Left ventricle myocardium superior (tissue), 1 donor: ENCODE measurements at places on chromosomes 3 and 15.

DNA sequence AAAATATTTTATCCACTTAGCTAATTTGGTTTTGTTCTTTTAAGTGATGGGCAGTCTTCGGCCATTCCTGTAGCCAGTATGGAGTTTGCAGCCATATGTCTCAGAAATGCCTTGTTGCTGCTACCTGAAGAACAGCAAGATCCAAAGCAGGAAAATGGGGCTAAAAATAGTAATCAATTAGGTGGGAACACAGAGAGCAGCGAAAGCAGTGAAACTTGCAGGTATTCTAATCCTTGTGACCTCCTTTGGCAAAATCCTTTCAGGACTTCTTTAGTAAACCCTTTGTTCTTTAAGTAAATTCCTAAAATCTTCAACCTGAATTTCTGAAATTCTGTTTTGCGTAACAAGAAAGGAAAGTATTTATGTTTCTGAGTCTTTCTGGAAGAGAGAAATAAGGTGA lies 49.8 kb downstream of the CNOT10 start:
- DNase-seq: no peak

DNA sequence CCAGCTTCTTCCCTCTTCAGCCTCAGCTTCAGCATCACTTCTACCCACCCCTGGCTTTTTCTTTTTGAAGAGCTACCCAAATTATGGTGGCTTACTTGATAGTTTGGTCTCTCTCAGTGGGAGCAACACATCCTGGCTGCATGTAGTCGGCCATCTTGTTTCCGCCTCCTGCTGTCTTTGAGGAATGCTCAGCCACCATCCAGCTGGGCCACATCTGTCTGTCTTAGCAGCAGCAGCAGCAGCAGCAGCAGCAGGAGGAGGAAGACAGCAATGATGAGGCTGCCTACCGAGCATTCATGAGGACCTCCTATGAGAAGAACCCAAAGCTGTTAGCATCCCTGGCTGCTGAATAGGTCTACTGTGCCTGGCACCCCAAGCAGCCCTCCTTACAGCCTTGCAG lies 19.7 kb downstream of the IL16 start:
- peak; percentile 43 for DNase-seq

DNA sequence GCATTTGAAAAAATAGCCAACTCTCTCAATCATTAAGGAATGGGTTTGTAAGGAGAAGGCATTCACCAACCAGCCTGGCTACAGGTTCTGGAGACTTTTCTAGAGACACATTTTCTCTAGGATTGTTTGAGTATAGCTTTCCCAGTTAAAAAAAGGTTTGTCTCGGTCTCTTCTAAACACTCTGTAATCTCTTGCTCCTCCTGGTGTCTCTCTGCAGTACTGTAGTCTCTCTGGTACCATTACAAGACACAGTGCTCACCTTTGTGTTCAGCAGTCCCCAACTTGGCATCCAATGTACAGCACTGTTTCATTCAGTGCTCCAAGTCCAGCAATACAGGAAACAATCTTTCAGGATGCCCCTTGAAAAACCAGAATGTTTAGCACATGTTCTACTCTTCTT lies 534.4 kb downstream of the ZNF385D start:
- DNase-seq: no peak

GRCh38 chr3:44427683-44428082 lies 49.8 kb downstream of the ZNF445 start:
- no peak for DNase-seq
